NCI-H524 treated with DMSO at 0.1 percent for 48 hours (cell line): ENCODE measurements at places on chromosomes 11 and 22.

DNA sequence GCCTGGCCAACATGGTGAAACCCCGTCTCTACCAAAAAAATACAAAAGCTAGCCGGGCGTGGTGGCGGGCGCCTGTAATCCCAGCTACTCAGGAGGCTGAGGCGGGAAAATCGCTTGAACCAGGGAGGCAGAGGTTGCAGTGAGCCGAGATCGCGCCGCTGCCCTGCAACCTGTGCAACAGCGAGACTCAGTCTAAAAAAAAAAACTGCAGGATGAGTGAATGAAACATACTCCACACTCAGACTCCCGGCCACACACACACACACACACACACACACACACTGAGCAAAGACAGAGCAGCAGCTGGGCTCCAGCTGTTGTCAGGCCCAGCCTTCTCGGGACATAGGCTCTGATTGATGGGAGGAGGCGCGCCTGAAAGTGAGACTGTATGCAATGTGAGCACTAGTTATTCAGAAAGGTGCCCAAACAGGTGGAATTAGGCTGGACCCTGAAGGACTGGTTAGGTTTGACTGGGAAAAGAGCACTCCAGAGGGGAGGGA lies 1.5 kb upstream of the PLEKHA7 start:
- no peak for DNase-seq

DNA sequence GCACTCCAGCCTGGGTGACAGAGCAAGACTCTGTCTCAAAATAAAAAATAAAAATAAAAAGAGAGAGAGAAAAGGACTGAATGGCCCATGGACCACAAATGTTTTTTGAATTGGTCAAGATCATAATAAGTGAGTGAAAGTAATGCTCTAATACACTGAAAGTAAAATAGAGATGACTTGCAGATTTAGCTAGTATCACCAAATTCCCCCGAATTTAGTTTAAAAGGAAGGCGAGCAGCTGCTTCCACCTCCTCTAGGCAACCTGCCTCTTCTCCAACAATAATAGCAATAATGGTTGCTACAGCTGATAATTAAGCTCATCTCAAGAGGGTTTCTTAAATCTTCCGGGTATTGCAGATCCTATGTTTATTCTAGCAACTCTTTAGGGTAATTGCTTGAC lies 36.8 kb downstream of the CELF1 start:
- DNase-seq: no peak

DNA sequence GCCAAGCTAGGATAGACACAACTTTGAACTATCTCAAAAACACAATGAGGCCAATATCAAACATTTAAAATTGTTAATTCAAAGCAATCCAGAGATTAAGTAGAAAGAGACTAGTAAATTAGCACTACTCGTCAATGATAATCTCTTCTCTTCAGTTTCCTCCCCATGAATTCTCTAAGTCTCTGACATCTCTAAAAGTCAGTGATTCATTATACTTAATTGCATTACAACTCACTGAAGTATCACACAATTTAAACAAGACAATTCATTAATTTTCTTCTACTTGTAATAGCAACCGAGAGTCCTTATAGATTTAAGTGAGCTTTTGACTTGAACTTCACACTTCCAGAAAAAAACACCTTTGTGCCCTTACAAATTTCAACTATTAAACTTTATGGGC lies 4.3 kb downstream of the DDX6 start:
- DNase-seq: no peak

- no peak for DNase-seq
Observed at GRCh38 chr11:15157181-15157580, 42.5 kb downstream of the INSC start.

- no peak for DNase-seq
Observed at GRCh38 chr11:35983981-35984380, 40.1 kb downstream of the LDLRAD3 start.

GRCh38 chr11:69328231-69328630 lies 34.3 kb downstream of the MYEOV start:
- no peak for DNase-seq
